ENCODE measurements at places on chromosomes 2 and 18.

- no peak for DNase-seq
These were observed 8.3 kb upstream of the SUCLG1 start for GRCh38 chr2:84467389-84467788.

DNA sequence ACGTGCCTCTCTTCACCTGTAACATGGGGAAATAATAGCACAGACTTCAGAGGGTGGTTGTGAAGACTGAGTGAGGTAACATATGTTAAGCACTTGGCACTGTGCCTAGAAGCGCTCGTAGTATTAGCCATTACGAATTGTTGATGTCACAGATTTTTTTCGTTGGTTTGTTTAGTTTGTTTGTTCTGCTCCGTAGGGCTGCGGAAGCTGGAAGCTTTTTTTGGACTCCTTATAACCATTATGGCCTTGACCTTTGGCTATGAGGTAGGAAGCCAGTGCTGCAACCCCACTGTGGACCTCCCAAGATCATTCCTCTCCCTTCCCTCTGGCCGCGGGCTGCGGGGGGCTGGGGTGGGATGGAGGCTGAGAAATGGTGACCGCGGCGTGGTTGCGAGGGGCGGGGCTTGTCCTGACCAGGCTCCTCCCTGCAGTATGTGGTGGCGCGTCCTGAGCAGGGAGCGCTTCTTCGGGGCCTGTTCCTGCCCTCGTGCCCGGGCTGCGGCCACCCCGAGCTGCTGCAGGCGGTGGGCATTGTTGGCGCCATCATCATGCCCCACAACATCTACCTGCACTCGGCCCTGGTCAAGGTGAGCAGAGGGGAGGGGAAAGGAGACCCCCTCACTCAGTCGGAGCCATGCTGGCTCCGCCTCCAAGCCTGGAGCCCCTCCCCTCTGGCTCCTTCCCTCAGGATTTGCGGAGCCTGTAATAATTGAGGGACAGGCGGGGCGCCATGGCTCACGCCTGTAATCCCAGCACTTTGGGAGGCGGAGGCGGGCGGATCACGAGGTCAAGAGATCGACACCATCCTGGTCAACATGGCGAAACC lies 5.5 kb downstream of the SLC11A1 start:
- DNase-seq: no peak

GRCh38 chr2:129758784-129759471 lies 220.5 kb upstream of the RAB6C start:
- no peak for DNase-seq

DNA sequence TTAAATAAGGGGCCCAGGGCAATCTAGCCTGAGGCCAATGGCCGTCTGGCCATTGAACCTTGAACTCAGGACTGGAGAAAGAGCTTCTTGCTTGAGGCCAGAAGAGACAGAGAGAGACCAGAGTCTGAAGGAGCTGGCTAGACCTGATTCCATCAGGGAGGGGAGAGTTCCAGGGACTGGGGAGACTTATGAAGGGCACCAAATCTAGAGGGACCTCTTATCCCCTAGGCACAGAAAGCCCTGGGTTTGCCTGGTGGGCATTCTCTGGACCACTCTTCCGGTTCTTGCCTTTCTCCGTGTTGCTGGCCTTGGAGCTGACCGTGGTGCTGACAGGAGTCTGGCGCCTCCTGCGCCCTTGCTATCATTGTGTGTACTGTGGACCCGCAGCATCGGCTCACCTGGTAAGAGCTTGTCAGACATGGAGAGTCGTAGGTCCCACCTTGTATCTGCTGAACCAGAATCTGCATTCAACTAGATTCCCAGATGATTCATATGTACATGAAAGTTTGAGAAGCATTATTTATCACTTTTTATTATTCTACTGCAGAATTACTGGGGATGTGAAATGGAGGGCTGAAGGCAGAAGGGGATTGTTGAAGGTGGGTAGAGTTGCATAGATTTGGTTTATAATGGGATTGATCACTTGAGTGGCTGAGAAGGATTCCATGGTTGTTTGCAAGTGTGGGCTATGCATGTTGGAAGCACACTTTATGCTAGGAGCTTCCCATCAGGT lies 4.3 kb upstream of the TRPM8 start:
- no peak for DNase-seq

All from stimulated activated CD8-positive, alpha-beta memory T cell treated with anti-CD3 and anti-CD28 coated beads, Interleukin-7, amount 100 ng/mL, for 1 hour (primary cell).